ENCODE measurements at places on chromosomes 12 and 14.

GRCh38 chr12:25045869-25046268, 97.0 kb upstream of the BCAT1 start:
- no peak for DNase-seq

DNA sequence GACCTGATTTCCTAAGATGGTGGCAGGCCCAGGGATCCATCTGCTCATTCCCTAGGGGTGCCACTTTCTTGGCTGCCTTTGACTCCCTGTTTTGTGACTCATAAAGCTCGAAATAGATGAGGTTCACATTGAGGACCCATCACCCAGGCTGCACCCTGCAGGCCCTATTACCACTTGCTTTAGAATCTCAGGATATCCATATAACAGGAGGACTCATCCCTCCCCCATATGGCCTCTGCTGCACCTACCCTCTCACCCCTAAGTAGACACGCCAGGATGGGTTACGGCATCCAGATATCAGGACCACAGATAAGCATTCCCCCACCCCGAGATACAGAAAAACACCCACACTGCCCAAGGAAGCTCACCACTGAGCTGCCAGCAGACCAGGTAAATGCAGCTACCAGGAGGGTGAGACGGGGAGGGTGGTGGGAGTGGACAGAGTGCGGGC, 155.7 kb downstream of the DPF3 start:
- no peak for DNase-seq

DNA sequence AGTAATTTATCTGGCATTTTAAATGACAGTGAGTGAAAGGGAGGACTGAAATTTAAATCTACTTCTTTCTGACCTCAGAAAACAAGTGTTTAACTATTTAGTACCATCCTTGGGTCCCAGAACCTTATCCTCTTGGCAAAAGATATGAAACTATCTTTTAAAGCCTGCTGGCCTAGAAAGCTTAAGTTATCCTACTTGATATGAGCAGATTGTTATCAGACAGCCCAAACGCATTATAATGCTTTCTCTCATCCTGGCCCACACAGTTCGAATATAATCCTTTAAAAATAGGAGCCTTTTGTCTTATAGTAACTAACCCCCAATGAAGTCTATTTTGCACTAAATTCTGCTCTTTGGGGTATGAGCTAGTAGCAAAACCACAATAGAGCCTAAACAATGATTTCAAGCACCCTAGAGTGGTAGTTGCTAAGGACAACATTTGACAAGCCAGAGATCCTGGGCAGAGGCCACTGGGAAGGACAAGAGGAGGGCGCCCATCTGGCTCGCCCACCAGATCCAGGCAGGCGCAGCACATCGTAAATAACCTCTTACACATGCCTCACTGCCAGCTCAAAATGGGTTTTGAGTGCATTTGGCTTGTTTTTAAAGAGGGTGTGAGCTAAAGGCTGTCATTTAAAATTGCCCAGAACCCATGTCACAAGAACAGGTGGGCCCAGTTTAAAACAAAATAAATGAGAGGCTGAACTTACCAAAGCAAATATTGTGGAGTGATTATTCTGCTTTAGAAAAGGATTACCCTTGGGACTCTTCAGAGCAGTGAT, 37.7 kb upstream of the CRY1 start:
- DNase-seq, result no peak

DNA sequence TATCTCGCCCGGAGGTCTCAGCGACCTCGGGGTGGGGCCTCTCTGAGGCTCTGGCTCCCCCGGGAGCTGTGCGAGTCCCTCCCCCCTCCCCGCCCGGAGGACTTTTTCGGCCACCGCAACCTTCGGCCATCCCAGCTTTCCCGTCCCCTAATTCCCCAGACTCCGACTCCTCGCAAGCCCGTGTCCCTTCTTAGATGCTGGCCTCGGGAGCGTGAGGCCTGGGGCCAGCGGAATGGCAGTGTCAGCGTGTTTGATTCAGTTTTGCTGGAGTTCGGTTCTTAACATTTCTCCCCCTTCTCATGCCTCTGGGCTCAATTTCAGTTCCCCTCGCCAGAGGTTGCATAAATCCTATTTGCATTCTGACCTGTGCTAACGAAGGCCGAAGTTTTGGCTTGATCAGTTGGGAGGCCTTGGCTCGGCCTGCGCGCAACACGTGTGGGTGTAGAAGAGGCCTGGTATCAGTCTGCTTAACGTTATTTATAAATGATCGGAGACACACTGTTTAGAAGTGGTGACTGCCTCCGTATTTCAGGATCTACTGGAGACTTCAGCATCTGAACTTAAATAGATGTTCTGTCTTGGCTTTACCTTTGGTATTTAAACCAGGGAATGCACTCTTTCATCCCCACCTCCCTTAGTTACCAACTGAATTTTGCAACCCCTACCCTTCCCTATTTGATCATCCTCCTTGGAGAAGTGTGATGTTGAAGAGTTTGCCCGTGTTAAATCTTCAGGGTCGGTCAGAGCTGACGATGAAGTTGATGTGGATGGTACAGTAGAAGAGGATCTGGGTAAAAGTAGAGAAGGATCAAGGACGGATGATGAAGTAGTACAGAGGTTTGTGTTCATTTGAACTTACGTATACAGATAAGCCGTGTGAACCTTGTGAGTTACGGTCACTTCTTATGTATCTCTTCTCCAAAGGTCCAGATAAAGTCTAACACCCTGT, 851 bp downstream of the HSP90B1 start:
- no peak for DNase-seq

DNA sequence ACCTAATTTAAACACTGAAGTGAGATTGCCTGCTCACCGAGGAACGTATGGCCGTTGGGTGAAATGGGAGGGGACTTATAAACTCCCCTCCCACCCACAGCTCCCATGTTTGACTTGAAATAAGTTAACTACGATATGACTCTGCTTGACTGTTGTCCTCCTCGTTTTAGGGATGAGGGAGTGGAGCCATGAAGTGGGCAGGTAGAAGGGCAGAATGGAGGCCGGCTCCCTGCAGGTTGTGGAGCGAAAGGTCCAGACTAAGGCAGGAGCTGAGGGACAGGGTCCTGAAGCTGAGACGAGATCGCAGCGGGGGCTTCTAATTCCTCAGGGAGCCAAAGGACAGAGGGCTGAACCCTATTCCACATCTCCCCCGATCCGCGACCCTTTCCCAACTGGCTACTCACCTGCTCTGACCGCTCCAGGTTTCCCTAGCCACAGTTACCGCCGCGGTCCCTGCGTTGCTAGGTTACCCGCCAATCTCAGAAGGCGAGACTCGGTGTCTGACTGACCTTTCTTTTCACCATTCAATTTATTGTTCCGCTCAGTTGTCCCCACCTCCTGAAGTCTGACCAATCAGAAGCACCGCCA, 577 bp upstream of the TPCN1 start:
- no peak for DNase-seq

- no peak for DNase-seq
Measured at GRCh38 chr12:71108355-71108754, 49.4 kb downstream of the TSPAN8 start.

GRCh38 chr12:108890208-108890607, 10.3 kb downstream of the DAO start:
- DNase-seq, result no peak

GRCh38 chr12:13979772-13980378, 1.5 kb downstream of the GRIN2B start:
- DNase-seq, result no peak

GRCh38 chr12:132217800-132218526, 73.7 kb downstream of the NOC4L start:
- no peak for DNase-seq

DNA sequence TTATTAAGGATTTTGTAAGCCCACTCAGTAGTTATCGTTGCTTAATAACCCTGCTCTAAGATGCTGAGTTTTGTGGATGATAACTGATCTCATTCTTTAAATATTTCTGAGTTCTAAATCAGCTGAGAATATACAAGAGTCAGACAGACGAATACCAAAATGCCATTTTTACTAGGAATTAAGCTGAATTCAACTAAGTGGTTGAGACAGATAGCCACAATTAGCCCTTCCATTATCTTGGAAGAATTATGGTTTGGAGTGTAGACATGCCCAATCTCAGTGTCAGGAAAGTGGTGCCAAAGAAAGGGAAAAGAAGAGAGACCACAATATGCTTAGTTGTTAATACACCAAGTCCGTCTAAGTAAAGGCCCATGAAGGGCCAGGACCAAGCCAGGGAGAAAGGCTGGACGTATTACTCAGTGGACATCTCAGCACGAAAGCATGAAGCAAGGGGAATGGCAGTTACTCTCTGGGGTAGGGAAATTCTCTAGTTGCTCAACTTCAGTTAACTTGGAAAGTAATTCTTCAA, 58.6 kb downstream of the KCNA5 start:
- no peak for DNase-seq

- no peak for DNase-seq
Measured at GRCh38 chr14:101398011-101398410, 163.3 kb upstream of the DIO3 start.

GRCh38 chr14:100042286-100042685, 22.9 kb upstream of the EVL start:
- no peak for DNase-seq

- no peak for DNase-seq
Measured at GRCh38 chr12:128981971-128982533, 128.8 kb downstream of the GLT1D1 start.

- DNase-seq, result no peak
Measured at GRCh38 chr12:109814600-109815150, 18.5 kb downstream of the TRPV4 start.

GRCh38 chr14:53020193-53020932, 69.5 kb upstream of the FERMT2 start:
- DNase-seq, result no peak

DNA sequence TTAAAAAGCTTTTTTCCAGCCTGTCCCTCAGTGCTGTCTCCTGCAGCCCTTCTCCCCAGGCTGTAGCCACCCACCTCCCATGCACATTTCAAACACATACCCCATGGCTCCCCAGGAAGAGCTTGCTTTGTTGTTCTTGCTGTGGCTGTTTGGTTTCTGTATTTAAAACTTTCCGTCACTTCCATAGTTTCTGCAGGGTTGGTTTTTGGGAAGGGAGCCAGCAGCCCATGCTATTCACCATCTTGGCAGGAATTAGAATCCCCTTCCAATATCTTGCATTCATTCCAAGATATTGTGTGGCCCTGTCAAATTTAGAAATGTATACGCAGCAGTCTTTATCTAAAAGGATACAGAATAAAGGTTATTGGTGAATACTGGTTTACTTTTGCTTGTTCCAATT, 29.6 kb downstream of the CFAP251 start:
- DNase-seq, result no peak

DNA sequence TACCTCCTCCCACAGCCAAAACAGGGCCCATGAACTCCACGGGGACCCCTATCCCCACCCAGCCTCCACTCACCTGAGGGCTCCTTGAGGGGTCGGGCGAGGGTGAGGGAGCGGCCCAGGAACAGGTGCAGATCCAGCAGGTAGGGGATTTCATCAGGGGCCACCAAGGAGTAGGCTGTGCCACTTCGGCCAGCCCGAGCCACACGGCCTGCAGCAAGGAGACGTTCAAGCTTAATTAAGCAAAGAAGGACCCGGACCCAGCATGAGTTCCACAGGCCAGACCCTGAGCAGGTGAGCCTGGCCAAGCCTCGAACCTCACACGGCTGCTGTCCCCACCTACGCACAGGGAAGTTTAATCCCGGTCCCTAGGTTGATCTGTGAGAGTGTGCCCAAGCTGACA, 15.6 kb downstream of the DDX54 start:
- DNase-seq, result no peak

GRCh38 chr14:59630288-59630963, 53.8 kb upstream of the CCDC175 start:
- no peak for DNase-seq

- DNase-seq, result no peak
Measured at GRCh38 chr14:28756884-28757570, 9.6 kb upstream of the FOXG1 start.

- no peak for DNase-seq
Measured at GRCh38 chr12:32418903-32419519, 19.7 kb downstream of the FGD4 start.

GRCh38 chr14:61536661-61537562, 158.4 kb upstream of the HIF1A start:
- DNase-seq, result no peak

DNA sequence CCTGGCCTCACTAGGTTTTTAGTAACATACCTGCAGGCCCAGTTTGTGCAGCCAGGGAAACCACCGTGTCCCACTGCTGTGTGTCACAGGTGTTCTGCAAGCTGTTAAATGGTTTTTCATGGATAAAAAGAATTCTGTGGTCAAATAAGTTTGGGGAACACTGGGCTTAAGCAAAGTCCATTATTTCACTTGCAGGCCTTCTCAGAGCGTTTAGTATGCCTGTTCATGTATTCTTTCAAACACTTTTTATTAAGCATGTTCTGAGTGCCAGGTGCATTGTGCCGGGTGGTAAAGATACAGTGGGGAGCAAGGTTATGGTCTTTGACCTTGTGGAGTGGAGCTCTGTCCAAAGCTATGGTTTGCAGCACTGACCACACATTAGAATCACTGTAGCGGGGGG, 7.4 kb downstream of the RNFT2 start:
- no peak for DNase-seq

DNA sequence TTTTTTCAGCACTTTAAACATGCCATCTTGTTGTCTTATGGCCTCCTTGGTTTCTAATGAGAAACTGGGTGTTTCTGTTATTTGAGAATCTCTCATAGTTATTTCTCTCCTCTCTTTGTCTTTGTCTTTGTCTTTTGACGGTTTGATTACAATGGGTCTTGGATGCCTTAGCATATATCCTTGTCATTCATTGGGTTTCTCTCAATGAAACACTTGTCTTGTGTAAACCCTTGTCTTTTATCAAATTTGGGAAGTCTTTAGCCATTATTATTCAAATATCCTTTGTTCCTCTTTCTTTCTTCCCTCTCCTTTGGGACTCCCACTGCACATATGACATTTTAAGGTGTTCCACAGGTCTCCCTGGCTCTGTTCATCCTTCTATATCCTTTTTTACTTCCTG, 373.5 kb upstream of the TBX3 start:
- DNase-seq, result no peak

- DNase-seq, result no peak
Measured at GRCh38 chr12:103964805-103965204, 867 bp upstream of the TDG start.

DNA sequence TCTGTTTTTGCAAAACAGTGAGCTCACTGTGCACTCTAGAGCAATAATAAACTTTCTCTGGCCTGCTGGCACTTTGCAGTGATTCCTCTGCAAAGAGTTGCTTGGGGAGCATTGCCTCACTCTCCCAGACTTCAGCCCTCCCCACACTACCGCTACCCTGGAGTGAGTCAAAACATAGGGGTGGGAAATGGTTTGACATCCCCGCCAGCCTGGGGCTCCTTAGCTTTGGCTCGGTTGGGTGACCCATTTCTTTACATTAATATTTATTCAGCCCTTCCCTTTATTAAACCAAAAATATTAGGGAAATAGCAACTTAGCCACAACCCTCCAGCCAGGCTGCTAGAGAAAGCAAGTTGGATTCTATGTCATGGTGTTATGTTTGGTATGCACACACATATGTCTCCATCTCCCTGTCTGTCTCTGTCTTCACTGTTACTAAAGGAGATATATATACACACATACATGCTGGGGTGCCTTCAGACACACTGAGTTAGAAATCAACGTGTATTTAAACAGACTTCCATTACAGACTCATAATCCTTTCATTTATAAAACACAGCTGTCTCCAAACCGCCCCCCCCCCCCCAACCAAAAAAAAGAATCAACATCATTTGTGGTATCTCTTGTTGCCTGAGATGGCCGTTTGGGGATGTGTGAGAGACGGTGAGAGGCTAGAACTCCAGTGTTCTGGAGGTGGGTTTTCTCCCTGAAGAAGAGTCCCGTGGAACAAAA, 3.4 kb upstream of the IRF2BPL start:
- no peak for DNase-seq

All from effector CD4-positive, alpha-beta T cell (primary cell).